ENCODE measurements at places on chromosomes 2 and 18. TPM values are rescaled to one million over a fixed set of nuclear protein-coding genes. Genes with fewer than 3 reads are reported as not detected.

The ASTL gene
- not detected for total RNA-seq

The CLEC4F gene
- not detected for total RNA-seq

The ADAM23 gene
- 22.9 TPM for total RNA-seq

The UGT1A4 gene
- not detected for total RNA-seq

The SNTG2 gene
- 0.98 TPM for total RNA-seq

The MOGAT1 gene
- not detected for total RNA-seq

The GPR75 gene
- 15.0 TPM for total RNA-seq

The REG1B gene
- not detected for total RNA-seq

The CD8B2 gene
- total RNA-seq: under 0.01 TPM

The SULT1C4 gene
- total RNA-seq: 16.7 TPM

The COL4A4 gene
- total RNA-seq: 0.74 TPM

The UCN gene
- total RNA-seq: 1.2 TPM

The REG3A gene
- not detected for total RNA-seq

The STAT1 gene
- 19.9 TPM for total RNA-seq

The CIB4 gene
- total RNA-seq: not detected

The C18orf54 gene
- total RNA-seq: 11.8 TPM

All from temporal lobe (tissue), 4 donors.